ENCODE measurements at places on chromosomes 13 and 19.

- DNase-seq, result peak; percentile 49
Observed at GRCh38 chr19:55086730-55087541, 11.3 kb downstream of the EPS8L1 start.

- no peak for DNase-seq
Observed at GRCh38 chr13:90436697-90437096, 910.8 kb upstream of the MIR17HG start.

- no peak for DNase-seq
Observed at GRCh38 chr13:114020750-114021463, 47.0 kb upstream of the C13orf46 start.

GRCh38 chr19:44277331-44277730, 17.6 kb downstream of the ZNF233 start:
- no peak for DNase-seq

GRCh38 chr19:7677669-7678311, 900 bp downstream of the MCEMP1 start:
- no peak for DNase-seq

DNA sequence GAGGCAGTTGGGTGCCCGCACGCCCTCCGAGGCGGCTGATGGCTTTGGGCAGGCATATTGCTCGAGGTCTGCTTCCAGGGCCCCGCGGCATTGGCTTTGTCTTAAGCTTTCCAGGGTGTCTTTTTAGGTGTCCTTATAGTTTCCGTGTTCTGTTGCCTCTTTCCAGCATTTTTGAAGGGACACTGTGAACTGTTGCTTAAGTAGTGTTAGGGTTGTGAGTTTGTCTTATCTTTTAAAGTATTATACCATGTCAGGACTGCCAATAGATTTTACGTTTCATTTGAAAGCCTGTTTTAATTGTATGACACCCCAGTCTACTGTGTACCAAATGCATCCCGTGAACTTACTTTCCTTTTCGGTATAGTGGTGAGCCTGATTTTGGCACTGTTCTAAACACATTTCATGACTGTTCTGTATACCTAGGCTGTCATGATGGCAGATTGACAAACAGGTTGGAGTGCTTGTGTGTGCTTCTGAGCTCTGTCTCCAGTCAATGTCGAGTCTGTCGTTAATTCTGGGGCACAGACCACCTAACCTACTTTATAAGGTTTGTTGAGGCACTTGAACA, 656 bp downstream of the PCCA start:
- peak; percentile 40 for DNase-seq
